ENCODE measurements at places on chromosomes 16 and 17. TPM values are rescaled to one million over a fixed set of nuclear protein-coding genes. Genes with fewer than 3 reads are reported as not detected.

DNA sequence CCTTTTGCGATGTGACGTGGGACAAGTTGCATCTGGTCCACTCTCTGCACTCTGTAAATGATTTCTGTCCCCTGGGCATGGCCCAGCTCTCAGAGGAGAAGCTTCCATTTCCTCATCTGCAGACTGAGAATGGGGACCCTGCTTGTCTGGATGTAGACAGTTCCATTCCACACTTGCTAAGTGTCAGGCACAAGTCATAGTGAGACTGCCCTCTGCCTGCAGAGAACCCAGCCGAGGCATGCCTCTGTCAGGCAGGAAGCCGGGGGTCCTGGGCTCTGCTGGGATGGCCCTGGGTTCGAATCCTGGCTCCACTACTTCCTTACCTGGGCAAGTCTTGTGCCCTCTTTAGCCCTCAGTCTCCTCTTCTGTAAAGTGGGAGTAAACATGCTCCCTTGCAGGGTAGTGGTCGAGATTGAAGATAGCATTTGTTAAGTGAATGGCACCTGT, 4.1 kb downstream of the MAP2K3 start:
- no peak for DNase-seq

DNA sequence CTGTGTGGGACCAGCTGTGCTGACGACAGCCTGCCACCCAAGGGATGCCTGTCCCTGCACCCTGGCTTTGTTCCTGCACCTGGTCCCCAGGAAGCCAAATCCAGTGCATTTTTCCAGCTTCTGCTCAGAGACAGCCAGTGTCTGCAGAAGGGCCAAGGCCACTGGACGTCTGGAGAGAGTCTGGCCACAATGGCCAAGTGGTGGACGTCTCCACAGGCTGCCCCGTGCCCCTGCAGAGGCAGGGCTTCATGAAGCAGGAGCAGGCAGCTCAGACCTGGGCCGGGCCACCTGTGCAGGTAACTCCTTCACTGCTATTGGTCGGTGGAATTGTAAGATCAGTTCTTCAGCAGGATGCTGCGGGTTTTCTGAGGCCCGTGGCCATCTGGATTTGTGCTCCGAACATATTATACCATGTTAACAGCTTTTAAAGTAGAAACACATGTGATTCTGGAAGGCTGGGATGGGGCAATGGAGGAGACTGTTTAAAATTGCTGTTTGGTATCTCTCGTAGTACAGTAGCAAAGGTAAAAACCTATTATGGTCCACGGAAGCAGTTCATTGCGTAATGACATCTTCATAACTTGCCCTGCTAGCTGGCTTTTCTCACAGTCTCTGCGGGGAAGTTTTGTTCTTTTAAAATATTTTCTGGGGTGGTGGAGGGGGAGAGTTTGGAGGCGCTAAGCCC, 185.3 kb downstream of the CCDC182 start:
- no peak for DNase-seq

DNA sequence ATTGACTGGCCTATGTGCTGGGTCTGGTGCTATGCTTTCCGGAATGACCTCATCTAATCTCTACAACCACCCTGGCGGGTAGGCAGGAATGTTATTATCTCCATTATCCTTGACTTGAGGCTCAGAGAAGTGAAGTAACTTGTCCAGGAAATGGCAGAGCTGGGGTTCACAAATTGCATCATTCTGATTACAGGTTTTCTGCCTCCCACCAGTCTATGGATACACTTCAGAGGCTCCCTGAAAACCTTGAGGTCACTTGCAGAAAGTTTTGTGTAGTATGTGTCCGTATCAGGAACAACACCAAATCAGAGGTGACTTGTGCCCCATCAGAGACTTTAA, 19.1 kb downstream of the NOD2 start:
- DNase-seq = no peak

- DNase-seq = no peak
Measured at GRCh38 chr16:87585442-87586200, 16.7 kb upstream of the JPH3 start.

DNA sequence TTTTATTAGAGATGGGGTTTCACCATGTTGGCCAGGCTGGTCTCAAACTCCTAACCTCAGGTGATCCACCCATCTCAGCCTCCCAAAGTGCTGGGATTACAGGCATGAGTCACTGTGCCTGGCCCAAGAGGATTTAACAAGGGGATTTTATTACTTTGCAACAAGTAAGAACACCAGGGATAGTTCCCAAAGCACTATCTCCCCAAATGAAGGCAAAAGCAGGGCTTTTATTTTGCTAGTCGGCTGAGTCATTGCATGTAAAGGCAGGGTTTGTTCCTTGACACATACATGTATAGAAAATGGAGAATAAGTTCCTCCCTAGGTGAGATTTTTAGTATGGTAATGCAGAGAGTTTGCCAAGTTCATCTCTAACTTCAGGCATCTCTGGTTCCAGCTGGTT, 24.0 kb downstream of the REXO5 start:
- no peak for DNase-seq

DNA sequence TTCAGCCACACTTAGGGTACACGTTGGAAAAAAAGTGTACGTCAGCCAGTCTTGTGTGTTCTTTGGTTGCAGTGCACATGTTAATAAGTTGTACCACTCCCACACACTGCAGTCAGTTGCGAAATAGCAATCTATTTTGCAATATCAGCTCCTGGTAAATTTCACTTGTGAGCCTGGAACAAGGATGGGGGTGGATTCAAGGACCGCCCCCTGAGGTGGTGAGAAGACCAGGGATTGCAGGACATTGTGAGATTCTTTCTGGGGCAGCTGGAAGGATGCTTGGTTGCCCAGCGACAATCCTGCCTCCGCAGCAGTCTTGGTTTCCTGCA, 78.6 kb upstream of the ZFHX3 start:
- DNase-seq = no peak

- DNase-seq = no peak
Measured at GRCh38 chr16:87177673-87178072, 139.5 kb downstream of the C16orf95 start.

- no peak for DNase-seq
Measured at GRCh38 chr17:65855245-65855644, 293.8 kb upstream of the AXIN2 start.

GRCh38 chr17:59366773-59367656, 35.6 kb downstream of the YPEL2 start:
- DNase-seq = no peak

SLC16A13 gene
- total RNA-seq = not detected
